ENCODE measurements at places on chromosomes 6 and 20. TPM values are rescaled to one million over a fixed set of nuclear protein-coding genes. Genes with fewer than 3 reads are reported as not detected.

DNA sequence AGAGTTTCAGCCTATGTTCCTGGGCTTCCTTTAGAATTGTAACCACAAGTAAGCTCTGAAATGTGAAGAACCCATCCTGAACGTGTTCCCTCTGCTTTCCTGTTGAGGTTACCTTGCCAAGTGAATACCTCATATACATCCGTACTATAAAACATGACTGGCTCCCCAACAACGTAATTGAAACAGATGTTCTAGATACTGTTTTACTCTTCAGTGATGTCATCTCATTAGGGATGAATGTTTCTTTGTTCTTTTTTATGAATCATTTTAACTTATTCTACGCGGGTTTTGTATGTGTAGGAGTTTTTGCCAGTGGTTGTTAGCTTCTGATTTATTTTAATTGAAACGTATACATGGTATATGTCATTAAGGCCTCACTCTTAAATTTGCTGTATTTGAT, 166.8 kb downstream of the SAMD5 start:
- DNase-seq, result no peak

DNA sequence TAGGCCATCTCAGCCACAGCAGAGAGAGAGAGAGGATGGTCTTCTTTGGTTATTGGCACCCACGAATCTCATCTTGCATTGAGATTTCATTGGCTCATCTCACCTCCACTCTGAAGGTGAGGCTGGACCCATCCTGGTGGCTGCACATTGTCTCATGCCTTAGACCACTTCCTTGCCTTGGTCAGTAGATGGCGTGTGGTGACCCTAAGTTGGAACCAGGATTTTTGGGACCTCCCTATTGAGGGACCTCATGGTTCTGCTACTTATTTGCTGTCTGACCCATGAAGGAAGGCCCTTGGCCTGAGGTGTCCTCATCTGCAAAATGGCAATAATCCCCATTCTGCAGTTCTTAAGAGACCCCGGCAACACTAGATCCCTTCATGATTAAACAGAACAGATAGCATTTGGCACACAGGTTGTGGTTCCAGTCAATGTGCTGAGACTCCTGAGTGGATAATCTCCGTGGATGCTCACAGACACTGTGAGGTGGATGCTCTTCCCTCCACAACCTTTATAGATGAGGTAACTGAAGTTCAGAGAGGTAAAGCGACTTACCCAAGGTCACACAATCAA, 21.5 kb upstream of the AAR2 start:
- no peak for DNase-seq

- DNase-seq, result no peak
Observed at GRCh38 chr6:154127657-154128056, 88.6 kb downstream of the OPRM1 start.

Gene UBE3D
- total RNA-seq, result 7.6 TPM

All from Peyer's patch (tissue), 4 donors.